ENCODE measurements at places on chromosomes 12 and 14.

GRCh38 chr14:91252871-91253794 lies 8.6 kb upstream of the GPR68 start:
- DNase-seq = peak; percentile 88

GRCh38 chr12:77060136-77060882 lies 5.1 kb downstream of the E2F7 start:
- no peak for DNase-seq

- no peak for DNase-seq
These were observed 265.3 kb upstream of the PLEKHG7 start for GRCh38 chr12:92437452-92437851.

- DNase-seq = no peak
These were observed 124.7 kb upstream of the SSTR1 start for GRCh38 chr14:38083039-38083438.

DNA sequence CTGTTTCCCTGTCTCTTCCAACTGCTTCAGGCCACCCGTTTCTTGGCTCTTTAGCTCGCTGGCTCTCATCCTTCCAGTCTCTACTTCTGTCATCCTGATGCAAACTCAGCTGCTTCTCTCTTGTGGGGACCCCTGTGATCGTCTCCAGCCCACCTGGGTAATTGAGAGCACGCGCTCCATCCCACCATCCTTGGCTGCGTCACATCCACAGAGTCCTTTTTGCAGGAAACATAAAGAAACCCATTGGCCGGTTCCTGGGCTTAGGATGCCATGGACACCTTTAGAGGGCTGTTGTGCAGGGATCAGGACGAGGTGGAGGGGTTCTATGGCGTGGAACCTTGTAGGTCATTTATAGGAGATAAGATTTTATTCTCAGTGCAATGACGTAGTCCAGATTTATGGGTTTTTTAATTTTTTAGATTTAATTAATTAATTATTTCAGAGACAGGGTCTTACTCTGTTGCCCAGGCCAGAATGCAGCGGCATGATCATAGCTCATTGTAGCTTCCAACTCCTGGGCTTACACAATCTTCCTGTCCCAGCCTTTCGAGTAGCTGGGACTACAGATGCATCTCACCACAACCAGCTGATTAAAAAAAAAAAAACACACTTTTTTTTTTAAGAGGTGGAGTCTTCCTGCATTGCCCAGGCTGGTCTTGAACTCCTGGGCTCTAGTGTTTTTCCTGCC lies 82.6 kb downstream of the CCDC92 start:
- no peak for DNase-seq

DNA sequence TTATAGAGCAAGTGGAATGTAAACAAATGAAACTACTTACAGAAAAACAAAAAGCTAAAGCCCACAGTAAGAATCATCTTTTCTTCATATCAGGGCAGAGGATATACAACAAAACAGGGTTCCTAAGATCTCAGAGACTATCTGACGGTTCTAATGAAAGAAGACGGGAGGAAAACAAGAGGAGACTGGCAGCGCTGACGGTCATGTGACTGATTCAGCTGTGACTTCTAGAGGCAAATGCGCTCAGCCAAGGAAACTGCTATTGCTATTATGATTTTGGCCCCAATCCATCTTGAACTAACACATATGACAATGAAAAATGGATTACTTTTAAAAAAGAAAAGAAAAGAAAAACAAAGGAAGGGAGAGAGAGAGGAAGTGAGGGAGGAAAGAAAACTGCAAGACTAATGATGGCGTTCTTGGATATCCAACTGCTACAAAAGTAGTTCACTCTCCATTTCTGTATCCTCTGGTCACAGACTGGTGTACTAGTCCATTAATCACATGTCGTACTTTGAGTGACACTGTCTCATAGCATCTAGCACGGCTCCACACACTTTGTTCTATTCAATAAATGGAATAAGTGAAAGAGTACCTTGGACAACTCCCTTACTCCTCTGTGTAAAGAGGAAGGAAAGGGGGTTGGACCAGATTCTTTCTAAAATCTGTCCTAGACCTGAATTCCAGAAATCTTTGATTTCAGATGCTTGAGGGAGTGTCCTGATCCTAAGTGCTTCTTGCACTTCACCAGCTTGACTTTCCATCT lies 119.3 kb downstream of the DAD1 start:
- no peak for DNase-seq

DNA sequence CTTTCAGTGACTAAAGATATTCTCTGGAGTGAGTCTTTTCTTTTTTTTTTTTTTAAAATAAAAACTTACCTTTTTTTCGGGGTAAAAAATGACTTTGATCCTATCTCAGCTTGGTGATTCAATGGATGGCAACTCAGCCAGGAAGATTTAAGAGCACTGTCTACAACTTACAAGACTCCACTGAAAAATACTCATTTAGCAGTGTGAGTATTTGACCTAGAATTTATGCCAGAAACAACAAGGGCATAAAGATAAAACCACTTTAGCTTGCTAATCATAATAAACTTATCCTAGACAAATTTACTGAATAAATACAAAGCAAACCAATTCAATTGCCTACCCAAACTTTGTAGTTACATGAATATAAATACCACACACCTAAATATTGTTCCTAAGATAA lies 446.6 kb downstream of the RPS29 start:
- no peak for DNase-seq

DNA sequence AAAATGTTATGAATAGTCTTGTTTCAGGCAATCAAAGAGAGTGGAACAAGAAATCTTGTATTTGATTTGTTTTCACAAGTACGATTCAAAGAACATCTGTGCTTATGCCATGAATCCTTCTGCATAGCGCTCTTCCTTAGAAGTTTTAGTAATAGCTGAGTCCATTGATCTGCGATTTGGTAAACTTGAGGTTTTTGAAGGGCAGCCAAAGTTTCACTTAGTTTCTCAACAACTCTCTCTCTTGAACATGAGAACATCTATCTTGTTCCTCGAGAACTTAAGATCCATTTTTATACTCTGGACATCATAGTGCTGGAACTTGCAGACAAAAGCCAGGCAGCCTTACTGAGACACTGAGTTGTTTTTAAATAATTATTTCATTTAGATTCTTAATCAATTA lies 96.2 kb upstream of the USP15 start:
- DNase-seq = no peak

DNA sequence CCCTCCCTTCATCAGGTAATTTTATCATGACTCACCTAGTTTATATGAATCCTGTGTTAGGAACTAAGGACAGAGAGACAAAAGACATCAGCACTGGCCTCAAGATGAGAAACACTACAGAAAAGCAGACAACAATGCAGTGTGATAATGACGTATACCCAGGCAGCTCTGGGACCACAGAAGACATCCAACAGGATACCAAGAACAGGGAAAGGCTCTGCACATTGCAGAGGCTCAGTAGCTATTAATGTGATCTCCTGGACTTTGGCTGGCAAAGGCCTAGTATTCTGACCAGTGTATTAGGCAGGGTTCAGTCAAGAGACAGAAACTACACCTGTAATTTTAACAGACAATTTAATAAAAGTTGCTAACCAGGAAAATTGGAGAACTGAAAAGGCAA lies 39.7 kb downstream of the CDK17 start:
- DNase-seq = no peak

GRCh38 chr12:95674631-95675030 lies 115.9 kb downstream of the NTN4 start:
- DNase-seq = no peak

GRCh38 chr12:80445083-80445793 lies 1.2 kb downstream of the PTPRQ start:
- DNase-seq = no peak

GRCh38 chr14:59919570-59920377 lies at the start of gene LRRC9:
TSS of gene LRRC9 (plus strand) at chr14:59920144.
- DNase-seq = peak; percentile 98

DNA sequence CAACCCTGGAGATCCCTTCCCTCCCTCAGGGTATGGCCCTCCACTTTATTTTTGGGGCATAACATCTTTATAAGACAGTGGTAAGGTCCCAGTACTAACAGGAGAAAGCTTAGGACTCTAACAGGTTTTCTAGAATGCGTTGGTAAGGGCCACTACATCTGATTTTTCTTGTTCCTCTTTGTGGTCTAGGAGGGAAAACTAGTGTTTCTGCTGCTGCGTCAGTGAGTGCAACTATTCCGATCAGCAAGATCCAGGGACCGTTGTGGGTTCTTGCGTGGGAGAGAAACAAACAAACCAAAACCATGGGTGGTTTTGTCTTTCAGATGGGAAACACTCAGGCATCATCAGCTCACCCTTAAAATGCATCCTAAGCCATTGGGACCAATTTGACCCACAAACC lies 123.6 kb upstream of the SLC16A7 start:
- no peak for DNase-seq

DNA sequence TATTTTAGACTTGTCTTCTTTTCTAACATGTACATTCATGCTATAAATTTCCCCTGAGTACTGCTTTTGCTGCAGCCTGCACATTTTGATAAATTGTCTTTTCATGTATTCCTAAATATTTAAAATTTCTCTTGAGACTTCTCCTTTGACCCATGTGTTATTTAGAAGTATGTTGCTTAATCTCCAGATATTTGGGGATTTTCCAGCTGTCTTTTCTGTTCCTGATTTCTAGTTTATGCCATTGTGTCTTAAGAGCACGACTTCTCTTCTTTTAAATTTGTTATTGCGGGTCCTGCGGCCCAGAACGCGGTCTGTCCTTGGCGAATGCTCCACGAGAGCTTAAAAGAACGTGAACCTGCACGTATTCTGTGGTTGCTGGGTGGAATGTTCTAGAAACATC lies 136.4 kb downstream of the KIF26A start:
- no peak for DNase-seq

- peak; percentile 82 for DNase-seq
These were observed 7.7 kb downstream of the PPP1R3E start for GRCh38 chr14:23294734-23295561.

DNA sequence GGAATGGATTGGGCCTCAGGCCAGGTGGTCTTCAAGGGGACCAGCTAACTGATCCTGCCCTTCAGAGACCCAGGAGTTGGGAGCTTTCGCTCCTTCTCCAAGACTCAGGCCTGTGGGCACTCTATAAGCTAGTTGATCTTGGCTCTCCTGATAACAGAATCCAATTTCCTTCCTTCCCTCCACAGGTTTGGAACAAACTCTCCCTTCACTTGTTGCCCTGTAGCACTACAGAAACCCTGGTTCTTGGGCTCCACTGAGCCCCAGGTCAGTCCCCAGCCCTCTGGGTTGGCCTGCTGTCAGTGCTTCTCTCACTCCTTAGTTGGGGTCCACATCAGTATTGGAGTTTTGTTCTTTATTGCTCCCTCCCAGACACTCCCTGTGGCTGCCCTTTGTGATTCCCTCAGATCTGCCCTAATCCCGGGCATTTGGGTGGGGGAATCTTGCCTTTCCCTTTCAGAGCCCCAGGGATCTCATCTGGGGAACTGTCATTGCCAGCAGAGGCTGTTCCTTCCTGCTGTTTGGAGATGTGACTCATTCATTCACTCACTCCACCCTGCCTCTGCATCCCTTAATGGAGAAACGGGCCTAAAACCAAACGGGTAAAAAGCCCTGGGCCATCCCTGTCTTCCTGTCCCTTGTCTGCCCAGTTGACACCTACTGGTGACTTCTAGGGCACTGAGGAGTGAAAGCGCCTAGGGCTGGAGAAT lies 4.4 kb upstream of the GPD1 start:
- no peak for DNase-seq

DNA sequence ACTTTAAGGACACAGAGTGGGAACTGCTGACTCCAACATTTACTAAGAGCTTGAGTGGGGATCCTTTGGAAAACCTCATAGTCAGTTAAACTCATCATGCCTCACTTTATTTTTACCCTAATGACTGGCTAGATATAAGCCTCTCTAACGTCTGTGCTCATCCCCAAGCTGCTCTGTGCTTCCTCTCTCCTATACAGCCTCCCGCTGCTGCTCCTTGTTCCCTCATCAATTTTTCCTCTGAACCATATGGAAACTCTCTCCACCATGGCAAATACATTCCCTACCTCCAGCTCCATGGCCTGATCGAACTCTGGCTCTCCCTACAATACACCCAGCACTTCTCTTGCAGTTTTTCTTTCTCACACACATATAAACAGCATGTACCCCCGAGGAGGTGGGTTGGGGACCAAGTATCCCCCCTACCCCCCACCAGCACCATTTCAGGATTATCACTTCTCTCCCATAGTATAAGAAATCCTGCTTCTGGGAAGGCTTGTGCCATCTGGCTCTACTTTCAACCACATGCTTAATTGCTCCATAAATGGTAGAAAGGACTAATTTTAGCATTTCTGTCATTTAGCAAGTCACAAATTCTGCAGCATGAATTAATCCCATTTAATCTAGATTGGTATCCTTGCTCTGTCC lies 39.2 kb upstream of the DYRK2 start:
- DNase-seq = no peak

GRCh38 chr14:98926801-98927200 lies 345.2 kb downstream of the BCL11B start:
- no peak for DNase-seq

GRCh38 chr14:77051116-77051515 lies 22.6 kb upstream of the IRF2BPL start:
- DNase-seq = no peak

GRCh38 chr12:66000958-66001357 lies 129.6 kb downstream of the LLPH start:
- no peak for DNase-seq

DNA sequence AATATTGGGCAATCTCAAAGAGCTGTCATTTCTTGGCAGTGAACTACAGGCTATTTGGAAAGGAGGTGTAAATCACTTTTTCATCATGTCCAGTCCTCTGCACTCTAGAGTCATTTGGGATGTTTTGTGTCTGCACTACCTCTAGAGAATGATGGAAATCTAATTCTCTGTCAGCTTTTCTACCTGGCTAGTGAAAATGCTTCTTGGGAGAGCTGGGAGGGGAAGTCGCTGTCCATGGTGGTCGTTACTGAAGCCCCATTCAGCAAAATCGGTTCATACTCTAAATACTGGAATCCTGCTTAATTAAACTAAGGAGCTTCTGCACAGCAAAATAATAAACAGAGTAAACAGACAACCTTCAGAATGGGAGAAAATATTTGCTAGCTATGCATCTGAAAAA lies 251.8 kb downstream of the APAF1 start:
- peak; percentile 86 for DNase-seq

DNA sequence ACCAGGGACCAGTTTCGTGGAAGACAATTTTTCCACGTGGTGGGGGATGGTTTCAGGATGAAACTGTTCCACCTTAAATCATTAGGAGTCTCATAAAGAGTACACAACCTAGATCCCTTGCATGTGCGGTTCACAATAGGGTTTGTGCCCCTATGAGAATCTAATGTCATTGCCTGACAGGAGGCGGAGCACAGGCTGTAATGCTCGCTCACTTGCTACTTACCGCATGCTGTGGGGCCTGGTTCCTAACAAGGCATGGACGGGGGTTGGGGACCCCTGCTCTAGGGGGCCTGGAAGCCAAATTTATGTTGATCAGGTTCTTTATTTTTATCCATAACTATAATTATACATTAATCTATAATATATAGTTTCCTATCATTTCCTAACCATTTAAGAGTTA lies 315.3 kb downstream of the MED13L start:
- no peak for DNase-seq

DNA sequence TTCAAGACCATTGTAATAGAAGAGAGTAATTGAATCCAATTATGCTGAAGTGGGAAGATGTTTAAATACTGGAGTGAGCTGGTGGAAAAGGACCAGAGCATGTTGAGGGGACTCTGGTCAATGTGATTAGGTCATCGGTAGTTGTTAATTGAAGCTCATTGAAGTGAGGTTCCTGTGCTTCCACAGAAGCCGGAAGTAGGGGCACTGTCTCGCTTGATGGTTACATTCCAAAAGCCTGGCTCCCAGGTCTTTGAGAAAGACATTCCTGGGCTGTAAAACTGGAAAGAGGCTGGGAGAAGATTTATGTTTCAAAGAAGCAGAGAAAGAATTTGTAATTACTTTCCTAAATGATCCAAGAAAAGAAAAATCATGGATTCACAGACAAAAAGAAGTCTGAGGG lies 12.3 kb upstream of the CLECL1 start:
- no peak for DNase-seq

- DNase-seq = peak; percentile 28
These were observed 102.0 kb downstream of the DICER1 start for GRCh38 chr14:95055318-95055717.

Measured in endodermal cell (in vitro differentiated cells).